ENCODE measurements at places on chromosomes 12 and 14.
A peak's percentile ranks its signal among the peaks of the same experiment; 100 is the strongest.

GRCh38 chr12:71477609-71478008 lies 38.0 kb downstream of the LGR5 start:
- DNase-seq: no peak

GRCh38 chr12:76402259-76402658 lies 54.0 kb upstream of the BBS10 start:
- DNase-seq: no peak

GRCh38 chr12:48031135-48031960 lies 27.1 kb upstream of the COL2A1 start:
- no peak for DNase-seq

DNA sequence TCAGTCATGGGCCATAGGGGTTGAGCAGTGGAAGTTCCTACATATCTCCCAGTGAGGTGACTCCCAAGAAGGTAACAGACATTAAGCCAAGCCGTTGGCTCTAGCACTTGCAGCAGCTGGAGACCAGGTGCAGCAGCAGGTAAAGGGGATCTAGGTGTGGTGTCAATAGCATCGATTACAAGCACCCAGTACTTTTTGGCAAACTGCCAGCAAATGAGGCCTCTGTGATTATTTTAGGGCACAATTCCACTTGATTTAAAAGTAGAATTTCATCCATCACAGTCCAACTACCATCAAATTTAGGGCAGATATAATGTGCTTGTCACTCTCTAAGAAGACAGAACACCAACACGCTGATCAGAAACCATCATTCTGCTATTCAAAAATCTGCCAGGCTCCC lies 224.1 kb upstream of the EGLN3 start:
- DNase-seq: no peak

DNA sequence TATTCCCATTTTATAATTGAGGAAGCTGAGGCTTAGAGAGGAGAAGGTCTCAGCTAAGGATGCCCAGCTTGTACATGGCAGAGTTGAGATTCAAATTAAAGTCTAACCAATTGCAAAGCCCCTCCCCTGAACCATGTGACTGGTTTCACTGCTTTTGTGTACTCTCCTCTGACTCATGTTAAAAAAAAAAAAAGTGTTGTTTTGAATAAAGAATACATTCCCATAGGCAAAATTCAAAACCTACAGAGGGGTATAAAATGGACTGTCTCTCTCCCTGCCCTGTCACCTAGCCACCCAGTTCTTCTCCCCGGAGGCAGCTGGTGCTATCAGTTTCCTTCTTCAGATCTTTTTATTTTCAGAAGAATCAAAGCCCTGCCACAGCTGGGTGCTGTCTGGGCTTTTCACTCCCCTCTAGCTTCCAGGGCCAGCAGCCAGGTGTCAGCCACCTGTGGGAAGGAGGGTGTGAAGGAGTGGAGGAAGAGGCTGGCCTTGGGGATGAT lies 5.4 kb downstream of the PSMD9 start:
- peak; percentile 63 for DNase-seq

DNA sequence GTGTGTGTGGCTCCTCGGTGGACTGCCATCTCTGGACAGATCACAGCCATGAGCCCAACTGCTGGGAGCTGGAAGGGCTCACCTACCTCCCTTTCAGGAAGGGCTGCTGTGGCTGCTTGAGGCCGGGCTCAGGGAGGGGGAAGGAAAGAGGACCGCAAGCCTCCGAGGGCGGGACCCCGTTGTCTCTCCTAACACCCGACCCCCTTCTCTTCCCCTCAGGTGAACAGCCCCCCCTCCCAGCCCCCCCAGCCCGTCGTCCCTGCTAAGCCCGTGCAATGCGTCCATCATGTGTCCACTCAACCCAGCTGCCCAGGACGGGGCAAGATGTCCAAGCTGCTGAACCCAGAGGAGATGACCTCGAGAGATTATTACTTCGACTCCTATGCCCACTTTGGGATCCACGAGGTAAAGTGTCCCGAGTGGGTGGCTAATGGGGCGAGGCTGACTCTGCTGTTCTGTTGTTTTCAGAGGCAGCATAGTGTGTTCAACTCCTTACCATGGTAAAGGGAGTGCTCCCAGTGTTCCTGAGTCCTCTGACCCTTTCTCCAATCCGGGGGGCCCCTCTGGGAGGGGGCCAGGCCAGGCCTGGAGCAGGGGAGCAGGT lies 49.5 kb downstream of the PRMT8 start:
- no peak for DNase-seq

DNA sequence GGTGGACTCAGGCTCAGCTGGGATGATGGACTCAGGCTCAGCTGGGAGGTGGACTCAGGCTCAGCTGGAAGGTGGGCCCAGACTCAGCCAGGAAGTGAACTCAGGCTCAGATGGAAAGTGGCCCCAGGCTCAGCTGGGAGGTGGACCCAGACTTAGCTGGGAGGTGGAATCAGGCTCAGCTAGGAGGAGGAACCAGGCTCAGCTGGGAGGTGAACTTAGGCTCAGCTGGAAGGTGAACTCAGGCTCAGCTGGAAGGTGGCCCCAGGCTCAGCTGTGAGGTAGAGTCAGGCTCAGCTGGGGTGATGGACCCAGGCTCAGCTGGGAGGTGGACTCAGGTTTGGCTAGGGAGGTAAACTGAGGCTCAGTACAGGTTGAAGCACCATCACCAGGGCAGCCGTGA lies 21.8 kb upstream of the C14orf180 start:
- no peak for DNase-seq

DNA sequence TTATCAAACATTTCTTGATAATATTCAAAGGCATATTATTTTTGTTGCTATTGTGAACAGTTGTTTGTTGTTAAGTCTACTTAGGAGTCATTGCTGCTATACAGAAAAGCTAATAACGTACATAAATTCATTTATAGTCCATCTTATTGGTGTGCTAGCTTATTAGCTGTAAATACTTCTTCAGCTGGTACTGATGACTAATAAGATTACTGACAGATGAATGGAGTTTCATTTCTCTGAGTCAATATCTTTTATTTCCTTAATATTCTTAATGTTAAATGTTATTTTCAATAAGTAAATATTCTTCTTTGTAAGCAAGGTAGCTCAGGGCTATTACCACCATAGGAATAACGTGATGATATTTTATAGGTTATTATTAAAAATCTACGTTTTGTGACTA lies 139.4 kb upstream of the SLCO1C1 start:
- no peak for DNase-seq

DNA sequence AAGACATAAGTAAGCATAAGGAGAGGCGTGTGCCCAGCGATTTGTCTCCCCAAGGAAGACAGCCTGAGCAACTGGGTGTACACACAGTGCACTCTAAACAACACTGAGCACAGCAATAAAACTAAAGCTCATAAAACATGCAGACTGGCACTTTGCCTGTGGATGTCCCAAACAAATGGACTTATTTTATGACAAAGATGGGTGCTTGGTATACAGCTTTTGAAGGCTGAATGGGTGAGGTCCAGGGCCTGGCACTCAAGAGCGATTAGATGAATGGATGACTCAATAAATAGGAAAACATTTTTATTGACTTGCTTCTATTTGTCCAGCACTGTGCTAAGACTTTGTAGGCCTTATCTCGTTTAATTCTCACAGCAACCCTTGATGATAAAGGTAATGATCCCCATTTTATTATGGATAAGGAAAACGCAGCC lies 28.5 kb downstream of the LGMN start:
- DNase-seq: peak; percentile 45

GRCh38 chr12:77724367-77724957 lies 106.2 kb upstream of the NAV3 start:
- peak; percentile 61 for DNase-seq
